ENCODE measurements at places on chromosomes 2 and 18.

DNA sequence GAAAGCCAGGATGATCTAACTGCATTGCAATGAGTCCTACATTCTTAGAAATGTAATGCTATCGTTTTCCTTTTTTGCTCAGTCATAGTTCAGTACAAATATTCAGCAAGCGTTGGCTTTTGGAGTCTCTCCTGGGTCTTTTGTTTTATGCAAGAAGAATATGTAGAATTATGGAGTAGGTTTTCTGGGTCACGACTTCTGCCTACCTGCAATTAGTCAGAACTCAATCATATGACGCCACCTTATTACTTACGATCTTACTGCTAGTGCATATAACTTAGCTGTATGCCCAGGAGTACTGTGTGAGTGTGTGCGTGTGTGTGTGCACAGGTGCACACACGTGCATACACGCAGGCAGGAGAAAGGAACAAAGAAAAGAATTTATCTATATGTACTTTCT lies 640.2 kb downstream of the STK39 start:
- DNase-seq: no peak

- DNase-seq: no peak
Measured at GRCh38 chr2:100344433-100344832, 22.1 kb upstream of the LONRF2 start.

DNA sequence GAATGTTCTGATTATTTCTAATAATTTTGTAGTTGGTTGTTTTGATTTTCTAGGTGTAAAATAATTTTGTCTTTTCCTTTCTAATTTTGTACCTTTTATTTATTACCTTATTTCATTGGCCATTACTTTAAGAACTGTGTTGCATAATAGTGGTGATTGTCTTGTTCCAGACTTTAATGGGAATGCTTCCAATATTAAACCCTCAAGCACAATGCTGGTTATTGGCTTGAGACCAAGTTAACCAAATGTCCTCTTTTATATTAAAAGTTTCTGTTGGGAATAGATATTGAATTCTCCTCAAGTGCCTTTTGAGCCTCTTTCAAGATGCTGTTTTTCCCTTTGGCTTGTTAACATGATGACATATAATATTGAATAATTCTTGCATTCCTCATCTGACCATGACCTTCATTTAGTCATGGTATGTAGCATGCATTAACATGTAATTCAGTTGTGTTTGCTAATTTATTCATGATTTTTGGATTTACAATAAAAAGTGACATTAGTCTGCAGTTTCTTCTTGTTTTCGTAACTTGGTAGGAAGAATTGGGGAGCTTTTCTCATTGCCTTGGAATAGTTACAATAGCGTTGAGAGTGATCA lies 141.7 kb downstream of the DIS3L2 start:
- no peak for DNase-seq

DNA sequence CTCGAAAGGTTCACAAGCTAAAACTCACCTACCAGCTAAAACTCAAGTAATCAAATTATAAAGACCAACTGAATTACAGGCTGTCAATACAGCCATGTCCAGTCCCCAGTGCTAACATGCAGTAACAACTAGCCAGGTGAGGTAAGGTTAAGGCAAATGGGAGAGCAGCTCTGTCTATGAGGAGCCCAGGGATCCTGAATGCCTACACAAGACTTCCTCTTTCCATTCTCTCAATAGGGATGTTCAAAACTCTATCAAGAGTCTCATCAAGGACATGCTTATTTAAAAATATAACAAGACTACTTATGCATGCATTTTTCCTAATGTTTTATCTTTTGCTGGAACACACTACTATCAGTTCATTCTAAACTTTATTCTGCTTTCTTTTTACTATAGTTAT lies 20.4 kb downstream of the REV1 start:
- no peak for DNase-seq

DNA sequence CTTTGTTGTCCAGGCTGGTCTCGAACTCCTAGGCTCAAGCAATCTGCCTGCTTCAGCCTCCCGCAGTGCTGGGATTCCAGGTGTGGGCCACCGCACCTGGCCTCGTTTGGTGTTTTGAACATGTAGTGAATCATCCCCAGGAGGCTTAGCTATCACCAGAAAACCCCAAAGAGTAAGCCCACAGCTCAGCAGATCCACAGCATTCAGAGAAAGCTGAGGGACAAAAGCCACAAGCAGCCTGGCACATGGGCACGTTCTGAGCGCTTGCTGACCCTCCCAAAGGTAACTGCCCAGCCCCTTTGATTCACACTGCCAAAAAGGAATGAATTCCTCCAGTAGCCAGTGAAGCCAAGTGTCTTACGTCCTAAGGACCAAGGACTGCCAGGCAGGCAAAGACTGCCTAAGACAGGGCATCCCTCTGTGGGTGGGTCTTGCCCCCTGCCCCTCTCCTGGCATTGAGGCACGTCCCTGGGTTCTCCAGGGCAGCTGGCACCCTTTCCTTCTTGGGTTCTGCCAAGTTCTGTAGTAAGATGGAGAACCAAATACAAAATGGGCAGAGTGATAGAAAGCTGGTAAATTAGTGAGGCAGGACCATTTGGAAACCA lies 31.7 kb downstream of the MBP start:
- DNase-seq: no peak
